ENCODE measurements at places on chromosomes 4 and X.

GRCh38 chr4:99219072-99219471, at the start of gene ADH6:
ADH6 (minus strand) TSS chr4:99219246; CDS start chr4:99219152, 94 bp downstream.
- DNase-seq = no peak

- DNase-seq = no peak
Measured at GRCh38 chrX:20743046-20743445, 476.3 kb upstream of the RPS6KA3 start.

- no peak for DNase-seq
Measured at GRCh38 chrX:50103866-50104566, 96.8 kb downstream of the AKAP4 start.

- no peak for DNase-seq
Measured at GRCh38 chr4:8394806-8395205, 45.7 kb downstream of the ACOX3 start.

- peak; percentile 38 for DNase-seq
Measured at GRCh38 chr4:6688879-6689505, 4.7 kb upstream of the S100P start.

DNA sequence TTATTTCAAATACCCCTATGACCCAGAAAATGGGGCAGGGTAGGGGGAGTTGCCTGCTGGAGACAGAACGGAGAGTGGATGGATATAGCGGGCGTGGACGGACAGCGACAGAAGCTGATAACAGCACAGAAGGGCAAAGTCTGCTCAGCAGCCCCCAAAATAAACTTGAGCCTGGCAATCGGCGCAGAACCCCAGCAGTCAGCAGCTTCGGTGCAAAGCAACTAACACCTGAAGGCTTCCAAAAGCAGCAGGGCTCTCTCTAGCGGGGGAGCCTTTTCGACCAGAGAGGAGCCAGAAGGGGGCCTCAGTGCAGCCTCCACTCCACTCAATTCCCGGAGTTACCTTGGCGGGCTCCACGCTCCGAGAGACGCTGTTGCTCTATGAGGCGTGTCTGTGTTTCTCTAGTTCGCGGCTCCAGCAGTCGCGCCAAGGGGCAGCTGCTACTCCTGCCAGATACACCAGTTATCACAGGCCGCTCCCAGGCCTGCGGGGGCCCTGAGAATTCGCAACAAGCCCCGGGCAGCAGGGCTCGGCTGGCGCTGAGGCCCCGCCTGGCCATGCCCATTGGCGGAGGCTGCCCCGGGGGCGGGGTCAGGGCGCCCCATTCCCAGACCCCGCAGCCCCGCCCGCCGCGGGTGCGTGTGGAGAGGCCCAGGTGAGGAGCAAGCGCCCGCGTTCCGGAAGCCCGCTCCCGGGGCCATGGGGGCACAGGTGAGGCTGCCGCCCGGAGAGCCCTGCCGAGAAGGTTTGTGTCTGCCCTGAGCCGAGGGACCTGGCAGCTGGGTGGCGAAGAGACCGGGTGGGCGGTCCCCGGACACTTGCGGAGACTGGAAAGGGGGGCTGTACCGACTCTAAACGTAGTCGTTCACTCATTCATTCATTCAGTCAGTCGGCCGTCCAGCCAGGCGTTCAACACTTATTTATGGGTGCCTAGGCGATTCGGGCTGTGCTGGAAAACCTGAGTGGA, at the start of the genes CNGA1 and NIPAL1:
CNGA1 (minus strand) TSS at position 541 of the 967 bp plus-strand sequence. CDS start 63,992 bp downstream, outside the sequence.
NIPAL1 (plus strand) TSS at position 632 of the 967 bp plus-strand sequence; CDS start at position 700, 68 bp downstream.
- peak; percentile 92 for DNase-seq

DNA sequence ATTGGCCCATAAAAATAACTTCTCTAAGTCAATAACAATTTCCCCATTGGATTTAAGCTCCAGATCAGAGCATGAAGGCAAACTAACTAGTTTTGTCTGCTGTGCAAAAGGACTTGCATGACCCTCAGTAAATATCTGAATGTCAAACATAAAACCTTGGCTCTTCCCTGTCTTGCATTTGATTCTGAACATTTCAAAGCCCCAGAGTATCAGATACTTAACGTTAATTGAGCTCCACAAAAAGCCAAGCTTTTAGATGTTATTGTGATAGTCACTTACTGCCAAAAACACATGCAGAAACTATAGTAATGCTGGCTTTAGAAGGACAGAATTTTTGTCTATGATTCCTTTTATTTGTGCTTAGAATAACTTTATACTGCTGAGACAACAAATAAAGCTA, 664.2 kb downstream of the ADGRL3 start:
- no peak for DNase-seq

- no peak for DNase-seq
Measured at GRCh38 chr4:76209881-76210280, 3.7 kb downstream of the SCARB2 start.

GRCh38 chrX:66876776-66877175, 237.9 kb upstream of the EDA2R start:
- DNase-seq = no peak

- DNase-seq = no peak
Measured at GRCh38 chr4:181597766-181598165, 645.4 kb upstream of the TENM3 start.

DNA sequence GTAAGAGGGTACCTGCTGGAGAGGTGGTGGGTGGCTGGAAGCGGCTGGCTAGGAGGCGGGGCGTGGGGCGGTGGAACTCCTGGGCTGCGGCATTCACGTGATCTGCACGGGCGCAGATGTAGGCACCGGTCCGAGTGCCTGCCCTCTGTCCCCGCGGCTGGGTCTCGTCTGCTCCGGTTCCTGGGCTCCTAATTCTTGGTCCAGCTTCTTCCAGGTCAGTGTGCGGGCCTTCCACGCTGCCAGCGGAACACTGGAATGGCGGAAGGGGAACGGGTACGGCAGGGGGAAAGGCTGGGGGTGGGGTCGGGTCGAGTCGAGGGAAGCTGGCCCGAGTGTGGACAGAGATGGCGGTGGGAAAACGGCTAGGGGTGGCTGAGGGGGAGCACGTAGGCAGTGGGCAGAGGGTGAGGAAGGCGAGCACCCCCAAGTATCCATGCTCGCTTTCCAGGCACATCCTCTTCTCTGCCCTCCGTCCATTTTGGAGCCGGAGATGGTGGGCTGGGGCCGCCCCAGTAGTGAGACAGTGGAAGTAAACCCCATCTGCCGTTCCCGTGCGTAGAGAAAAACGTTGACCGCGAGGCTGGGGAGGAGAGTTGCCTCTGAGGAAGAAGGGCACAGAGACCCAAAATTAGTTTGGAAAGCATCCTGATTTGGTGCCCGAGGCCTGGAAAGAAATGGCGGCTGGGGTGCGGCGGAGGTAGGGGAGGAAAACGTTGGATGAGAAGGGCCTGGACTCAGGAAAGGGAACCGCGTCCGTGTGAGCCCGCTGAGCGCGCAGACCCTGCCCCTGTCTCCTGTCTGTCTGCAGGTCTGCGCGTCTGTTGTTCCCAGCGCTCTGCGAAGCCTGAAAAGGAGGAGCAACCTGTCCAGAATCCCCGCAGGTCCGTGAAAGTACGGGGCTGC, at the start of gene TCEAL4:
TCEAL4 (plus strand) TSS at position 105 of the 903 bp plus-strand sequence. CDS start 1,161 bp downstream, outside the sequence.
- DNase-seq = peak; percentile 49

- peak; percentile 4 for DNase-seq
Measured at GRCh38 chr4:8774071-8774470, 97.6 kb downstream of the HMX1 start.

- DNase-seq = no peak
Measured at GRCh38 chrX:40260146-40260747, 162.5 kb upstream of the BCOR start.

DNA sequence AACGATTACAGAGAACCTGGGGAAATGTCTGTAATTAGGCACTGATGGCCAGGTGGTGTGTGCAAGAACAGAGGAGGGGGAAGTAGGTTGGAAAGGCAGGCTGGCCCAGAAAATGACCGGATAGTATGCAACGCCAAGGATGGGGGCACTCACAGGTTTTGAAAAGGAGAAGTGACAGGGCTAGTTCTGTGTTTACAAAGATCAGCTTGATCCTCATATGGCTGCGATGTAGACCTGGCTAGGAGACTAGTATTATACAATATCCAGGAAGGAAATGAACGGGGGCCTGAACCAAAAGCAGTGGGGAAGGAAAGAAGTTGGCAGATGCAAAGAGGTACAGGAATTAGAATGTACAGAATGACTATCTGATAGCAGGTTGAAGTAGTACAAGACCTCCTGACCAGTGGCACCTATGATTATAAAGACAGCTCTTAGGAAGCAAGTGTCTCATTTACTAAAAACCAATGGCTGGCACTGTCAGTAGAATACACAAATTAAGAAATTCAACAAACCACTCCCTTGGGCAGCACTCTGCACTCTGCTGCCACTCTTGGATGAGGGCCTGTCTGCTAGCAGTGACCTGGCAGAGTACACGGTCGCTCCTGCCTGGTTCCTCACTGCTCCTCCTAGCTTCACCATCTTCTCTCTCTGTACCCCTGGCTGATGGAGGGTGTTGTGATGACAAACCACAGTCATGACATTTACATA, 14.1 kb downstream of the MFAP3L start:
- DNase-seq = no peak

DNA sequence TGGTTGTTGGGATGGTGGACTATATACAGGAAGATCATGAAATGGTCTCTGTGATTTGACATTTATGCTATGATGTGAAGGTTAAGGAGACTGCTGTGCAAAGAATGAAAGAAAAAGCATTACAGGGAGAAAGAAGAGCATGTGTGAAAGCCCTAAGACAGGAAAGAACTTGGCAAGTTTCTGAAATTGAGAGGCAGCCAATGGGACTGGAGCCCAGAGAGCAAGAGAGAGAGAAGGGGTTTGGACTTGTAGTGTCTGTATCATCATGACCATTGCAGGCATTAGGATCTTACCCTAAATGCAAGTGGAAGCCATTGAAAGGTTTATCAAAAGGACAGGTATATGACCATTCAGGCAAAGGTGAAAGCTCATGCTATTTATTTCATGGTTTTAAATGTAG, 147.1 kb downstream of the NAA11 start:
- DNase-seq = no peak

- no peak for DNase-seq
Measured at GRCh38 chr4:38125816-38126215, 165.6 kb downstream of the PTTG2 start.

GRCh38 chr4:82638479-82638878, 76.7 kb upstream of the TMEM150C start:
- no peak for DNase-seq

GRCh38 chr4:123484291-123484926, 87.8 kb downstream of the SPRY1 start:
- DNase-seq = no peak

GRCh38 chr4:42953321-42953720, 60.8 kb downstream of the GRXCR1 start:
- DNase-seq = no peak

GRCh38 chr4:118270492-118270891, 82.3 kb downstream of the PRSS12 start:
- DNase-seq = no peak

DNA sequence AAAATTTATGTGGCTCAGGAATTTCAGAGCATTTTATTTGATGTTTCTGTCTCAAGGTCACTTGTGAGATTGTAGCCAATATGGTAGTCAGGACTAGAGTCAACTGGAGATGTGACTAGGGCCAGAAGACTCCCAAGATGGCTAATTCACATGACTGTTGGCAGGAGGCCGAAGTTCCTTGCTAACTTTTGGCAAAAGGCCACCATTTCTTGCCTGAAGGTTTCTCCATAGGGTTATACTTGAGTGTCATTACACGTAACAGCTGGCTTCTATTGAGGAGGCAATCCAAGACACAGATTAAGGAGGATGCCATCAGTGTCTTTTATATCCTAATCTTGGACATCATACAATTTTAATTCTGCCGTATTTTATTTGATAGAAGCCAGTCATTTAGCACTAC, 162.3 kb upstream of the MAOA start:
- DNase-seq = no peak

DNA sequence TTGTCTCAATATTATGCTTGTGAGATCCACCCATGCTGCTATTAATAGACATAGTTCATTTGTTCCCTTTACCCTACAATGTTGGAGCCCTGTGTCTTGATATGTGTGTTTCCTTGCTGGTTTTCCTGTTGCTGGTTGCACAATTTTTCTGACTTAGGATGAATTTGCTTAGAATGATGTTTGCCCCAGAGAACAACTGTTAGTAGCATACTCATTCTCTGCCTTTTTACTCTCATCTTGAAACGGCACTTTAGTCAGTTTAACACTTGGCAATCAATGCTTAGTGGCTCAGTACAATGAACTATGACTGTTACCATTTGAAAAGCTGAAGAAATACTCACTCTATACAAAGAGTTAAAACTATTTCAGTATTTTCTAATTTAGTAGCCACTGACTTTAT, 158.8 kb upstream of the NDST4 start:
- DNase-seq = no peak

DNA sequence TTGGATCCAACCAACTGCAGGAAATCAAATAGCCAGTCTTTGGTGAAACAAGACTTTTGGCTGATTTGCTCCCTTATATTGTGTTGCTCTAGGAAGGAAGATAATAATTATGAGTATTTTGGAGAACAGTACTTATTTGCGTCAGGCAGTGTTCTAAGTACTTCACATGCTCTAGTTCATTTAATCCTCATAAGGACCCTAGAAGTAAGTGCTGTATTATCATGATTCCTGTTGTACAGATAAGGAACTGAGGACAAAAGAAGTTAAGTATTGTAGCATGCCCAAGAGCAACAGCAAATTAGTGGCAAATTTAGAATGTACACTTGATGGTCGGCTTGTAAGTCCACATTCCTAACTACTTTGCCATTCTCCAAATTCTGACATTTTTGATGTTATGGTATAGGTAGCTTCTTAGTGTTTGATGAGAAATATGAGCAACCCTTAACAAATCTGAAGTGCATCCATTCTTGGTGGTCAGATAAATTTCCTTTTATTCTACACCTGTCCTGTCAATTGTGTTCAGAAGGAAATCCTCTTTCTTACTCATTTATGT, 72.0 kb downstream of the SPRY1 start:
- DNase-seq = no peak

DNA sequence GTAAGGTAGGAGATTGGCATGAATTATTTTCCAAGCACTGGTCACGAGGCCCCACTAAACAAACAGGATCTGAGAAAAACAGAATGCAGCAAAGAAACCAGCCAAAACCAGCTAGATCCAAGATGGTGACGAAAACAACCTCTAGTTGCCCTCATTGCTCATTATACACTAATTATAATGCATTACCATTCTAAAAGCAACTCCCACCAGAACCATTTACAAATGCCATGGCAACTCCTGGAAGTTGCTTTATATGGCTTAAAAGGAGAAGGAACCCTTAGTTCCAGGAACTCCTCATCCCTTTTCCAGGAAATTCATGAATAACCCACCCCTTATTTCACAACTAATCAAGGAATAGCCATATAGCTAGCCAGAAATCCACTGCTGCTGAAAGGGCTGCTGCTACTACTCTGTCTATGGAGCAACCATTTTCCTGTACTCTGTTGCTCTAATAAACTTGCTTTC, 69.3 kb downstream of the ABCB7 start:
- no peak for DNase-seq

DNA sequence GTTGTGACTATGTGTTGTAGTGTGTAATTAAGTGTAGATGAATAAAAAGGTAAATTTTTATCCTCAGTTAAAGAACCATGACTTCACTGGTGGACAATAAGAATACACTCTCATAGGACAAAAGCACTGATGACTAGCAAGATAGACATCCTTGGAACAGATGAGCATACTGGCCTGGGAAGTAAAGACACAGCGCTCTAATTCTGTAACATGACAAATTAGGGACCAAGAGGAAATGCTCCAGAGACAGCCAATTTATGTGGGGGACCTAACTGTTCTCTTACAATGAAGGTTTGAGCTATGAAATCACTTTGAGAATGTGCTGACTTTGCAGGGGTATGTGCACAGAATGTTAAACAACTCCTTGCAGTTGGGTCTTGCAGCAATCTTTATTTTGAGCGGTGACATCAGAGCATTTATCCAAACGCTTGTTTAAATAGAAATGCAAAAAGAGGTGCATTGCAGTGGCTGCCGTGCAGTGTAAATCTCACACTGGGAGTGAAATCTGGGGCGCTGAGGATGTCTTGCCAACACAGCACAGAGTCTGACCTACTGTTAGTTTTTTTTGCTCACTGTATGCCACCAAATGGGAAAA, 109.3 kb downstream of the MAGEC2 start:
- DNase-seq = no peak

Measured in WTC11 (cell line).